ENCODE measurements at places on chromosomes 12 and 14. TPM values are rescaled to one million over a fixed set of nuclear protein-coding genes. Genes with fewer than 3 reads are reported as not detected.

CARMIL3 gene
- polyA plus RNA-seq, result 1.4 TPM

RNASE7 gene
- polyA plus RNA-seq, result not detected

TEAD4 gene
- polyA plus RNA-seq, result 17.7 TPM

GRCh38 chr12:68478516-68479260 lies 132.0 kb upstream of the RAP1B start:
- DNase-seq, result no peak

- DNase-seq, result peak; percentile 67
Measured at GRCh38 chr12:98999559-98999958, 354.5 kb downstream of the APAF1 start.
